Midbrain (tissue), 1 donor: ENCODE measurements at places on chromosomes 6 and 20.

- DNase-seq = no peak
These were observed 98.4 kb downstream of the TAF4 start for GRCh38 chr20:61967300-61967699.

DNA sequence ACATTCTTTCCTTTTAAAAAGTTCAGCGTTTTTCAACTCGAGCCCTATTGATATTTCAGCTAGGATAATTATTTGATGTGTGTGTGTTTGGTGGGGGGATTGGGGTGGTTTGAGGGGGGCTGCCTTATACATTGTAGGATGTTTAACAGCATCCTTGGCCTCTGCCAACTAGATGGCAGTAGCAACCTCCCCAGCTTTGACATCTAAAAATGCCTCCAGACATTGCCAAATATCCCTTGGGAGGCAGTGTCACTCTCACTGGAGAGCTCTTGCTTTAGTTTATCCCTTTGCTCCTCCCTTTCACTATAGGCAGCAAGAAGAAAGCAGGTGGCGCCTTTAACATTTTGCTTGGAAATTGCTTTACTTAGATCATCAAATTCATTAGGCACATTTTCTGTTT lies 14.6 kb upstream of the TP53TG5 start:
- DNase-seq = peak; percentile 53

DNA sequence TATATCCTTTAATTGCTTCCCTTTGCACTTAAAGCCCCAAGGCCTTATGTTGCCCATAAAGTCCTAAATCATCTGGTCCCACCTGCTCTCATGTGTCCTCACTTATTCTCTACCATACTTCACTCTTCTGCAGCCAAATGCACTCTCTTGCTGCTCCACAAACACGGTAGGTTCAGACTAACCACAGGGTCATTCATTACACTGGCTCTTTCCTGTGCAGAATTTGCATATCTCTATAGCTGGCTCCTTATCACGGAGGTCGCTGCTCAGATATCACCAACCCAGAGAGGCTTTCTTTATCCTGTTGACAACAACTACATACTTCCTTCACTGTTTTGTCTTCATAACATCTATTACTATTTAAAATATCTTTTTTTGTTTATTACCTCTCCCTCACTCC lies 86.8 kb downstream of the MOXD1 start:
- no peak for DNase-seq

- no peak for DNase-seq
These were observed 213.1 kb upstream of the STXBP5 start for GRCh38 chr6:146990821-146991798.

DNA sequence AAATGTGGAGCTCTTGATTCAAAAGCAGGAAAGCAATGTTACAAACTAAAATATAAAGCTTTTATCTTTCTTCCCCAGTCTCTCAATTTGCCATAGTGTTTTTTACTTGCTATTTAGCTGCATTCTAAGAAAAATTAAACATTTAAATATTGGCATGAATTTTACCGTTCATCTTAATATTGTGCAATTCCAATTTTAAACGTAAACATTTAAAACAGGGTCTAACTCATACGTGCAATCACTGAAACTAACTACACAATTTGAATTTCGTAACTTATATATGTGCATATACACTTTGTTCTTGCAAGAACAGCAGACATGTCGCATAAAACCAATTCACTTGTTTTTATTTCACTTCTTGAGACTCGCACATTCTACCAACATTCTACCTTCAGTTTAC lies 280.8 kb upstream of the QKI start:
- no peak for DNase-seq

DNA sequence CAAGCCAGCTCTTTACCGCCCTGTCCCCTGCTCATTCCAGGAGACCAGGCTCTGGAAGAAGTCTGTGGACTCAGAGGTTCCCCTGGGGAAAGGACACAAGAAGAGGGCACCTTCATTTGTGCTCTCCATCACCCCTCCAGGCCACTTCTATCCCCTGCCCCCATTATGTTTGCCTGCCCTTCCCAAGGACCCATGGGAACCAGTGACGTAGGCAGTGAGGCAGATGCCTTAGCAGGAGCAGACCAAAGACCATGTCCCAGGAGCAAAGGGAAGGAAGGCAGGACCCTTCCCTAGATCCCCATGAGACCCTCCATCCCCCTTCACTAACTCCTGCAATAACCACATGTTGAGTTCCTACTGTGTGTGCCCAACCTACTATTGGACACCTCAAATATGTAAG lies 94.4 kb downstream of the MDGA1 start:
- DNase-seq = no peak

DNA sequence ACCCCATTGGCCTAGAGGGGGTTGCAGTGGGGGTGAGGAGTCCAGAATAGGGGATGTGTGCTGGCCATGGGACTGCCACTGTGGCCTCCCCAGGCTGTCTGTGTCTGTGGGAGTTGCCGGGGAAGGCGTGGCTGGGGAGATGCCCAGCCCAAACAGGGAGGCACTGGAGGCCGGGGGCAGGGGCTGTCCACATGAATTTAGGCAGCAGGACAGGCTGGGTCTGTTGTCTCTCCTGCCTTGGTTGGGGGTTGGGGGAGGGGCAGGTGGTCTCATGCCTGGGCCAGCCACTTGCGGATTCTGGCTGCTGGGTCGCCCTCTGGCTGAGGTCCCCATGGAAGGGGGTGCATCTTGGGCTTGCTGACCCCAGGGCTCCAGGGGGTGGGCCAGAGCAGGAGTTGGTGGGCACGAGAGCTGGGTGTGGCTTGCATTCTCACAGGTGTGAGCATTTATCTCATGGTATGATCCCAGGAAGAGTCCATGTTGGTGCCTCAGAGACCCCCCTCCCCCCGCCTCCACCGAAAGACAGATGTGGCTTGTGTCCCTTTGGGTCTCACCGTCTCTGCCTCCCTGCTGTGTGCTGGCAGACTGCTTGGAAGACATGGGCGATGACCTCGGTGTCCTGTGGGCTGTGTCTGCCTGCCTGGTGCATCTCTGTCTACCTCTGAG lies 4.0 kb downstream of the SOX18 start:
- no peak for DNase-seq

DNA sequence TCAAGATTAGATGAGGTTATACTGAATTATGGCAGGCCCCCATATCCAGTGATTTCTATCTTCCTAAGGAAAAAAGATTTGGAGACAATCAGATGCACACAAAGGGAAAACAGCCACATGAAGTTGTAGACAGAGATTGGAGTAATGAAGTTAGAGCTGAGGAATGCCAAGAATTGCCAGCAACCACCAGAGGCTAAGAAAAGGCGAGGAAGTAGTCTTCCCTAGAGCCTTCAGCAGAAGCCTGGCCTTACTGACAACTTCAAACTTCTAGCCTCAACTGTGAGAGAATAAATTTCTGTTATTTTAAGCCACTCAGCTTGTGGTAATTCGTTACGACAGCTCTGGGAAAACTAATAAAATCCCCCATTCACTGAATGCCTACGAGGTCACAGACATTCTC lies 473.9 kb downstream of the COL12A1 start:
- no peak for DNase-seq

DNA sequence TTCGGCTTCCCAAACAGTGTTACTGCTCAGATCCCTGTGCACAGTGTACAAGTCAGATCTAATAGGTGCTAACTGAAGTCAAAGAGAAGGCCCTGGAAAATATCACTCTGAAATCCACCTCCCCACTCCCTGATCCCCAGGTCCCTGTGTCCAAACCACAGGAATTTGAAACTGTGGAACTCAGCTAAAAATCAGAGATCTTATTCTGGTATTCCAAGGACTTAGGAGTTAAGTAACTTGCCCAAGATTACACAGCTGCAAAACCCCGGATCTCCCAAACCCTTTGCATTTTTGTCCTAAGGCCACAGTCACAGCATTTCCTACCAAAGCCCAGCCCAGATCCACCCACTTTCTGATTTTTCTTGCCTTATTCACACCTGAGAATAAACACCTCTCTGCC lies 32.3 kb upstream of the SLC23A2 start:
- no peak for DNase-seq
